ENCODE measurements at places on chromosomes 2 and 18.

GRCh38 chr2:57947398-57947797, 99.2 kb upstream of the VRK2 start:
- no peak for DNase-seq

GRCh38 chr2:238929242-238930081, 81.6 kb downstream of the TWIST2 start:
- DNase-seq = peak; percentile 48

DNA sequence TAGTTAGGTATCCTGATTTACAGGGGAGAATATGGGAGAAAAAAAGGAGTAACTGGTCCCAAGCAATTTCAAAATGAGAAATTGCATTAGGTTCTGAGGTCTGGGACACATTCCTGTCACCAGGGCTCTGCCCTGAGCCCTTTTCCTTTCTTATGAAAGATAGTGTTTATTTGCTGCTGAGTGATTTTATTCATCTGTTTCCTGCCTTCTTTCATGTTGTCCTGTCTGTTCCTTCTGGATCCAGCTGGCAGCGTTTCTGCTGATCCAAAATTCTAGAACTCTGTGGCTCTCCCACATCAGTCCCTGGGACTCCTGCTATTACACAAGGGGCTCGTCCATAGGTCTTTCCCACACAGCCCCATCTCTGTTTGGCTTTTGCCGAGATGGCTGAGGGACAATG, 519.1 kb upstream of the SALL3 start:
- no peak for DNase-seq

- DNase-seq = no peak
These were observed 5.1 kb upstream of the KCMF1 start for GRCh38 chr2:84965827-84966226.

DNA sequence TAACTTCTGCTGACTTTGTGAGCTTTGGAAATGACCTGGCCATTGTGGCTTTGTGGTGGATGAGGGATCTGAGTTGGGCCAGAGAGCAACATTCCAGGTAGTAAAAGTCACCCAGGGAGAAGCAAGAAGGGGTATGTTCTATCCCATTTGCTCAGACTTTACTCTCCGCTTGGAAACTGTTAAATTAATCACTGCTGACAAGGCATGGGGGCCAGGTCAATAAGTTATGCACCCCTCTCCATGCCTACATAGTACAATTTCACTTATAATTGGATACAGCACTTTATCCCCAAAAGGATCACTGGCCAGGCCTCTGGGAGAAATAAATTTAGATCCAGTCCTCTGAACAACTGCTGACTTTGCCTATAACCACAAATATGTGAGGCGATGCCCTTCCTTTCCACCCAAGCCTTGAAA, 92.1 kb downstream of the RPRM start:
- no peak for DNase-seq

GRCh38 chr2:37378411-37378810, 34.0 kb downstream of the QPCT start:
- DNase-seq = no peak

DNA sequence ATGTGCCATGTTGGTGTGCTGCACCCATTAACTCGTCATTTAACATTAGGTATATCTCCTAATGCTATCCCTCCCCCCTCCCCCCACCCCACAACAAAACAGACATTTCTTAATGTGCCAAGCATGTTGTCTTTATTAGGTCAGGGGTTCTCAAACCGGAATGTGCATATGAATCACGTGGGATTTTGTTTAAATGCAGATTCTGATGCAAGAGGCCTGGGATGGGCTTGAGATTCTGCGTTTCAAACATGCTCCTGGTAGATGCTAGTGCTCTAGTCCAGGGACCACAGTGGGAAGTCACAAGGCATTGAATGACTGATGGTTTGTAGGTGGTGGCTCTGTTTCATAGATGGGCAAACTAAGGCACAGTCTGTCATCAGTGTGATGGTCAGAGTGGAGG, 184.7 kb downstream of the SMAD7 start:
- DNase-seq = no peak

GRCh38 chr2:54081574-54081973, 33.8 kb upstream of the ACYP2 start:
- no peak for DNase-seq

GRCh38 chr18:47680488-47680887, 250.0 kb downstream of the SMAD2 start:
- DNase-seq = no peak

DNA sequence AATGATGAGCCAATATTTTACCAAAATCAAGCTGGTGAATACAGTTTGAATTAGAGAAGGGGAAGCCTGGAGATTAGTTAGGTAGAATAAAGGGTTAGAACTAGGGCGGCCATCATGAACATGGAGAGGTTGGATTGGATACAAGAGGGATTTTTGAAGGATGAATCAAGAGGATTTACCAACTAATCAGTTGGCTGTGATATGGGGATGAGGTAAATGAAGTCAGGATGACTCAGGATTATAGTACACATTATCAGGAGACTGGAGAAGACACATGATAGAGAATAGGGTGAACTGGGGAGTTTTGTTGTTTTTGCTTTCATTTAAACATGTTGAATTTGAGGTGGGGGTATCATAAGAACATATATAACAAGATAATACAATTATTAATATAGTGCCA, 73.8 kb upstream of the PROKR1 start:
- DNase-seq = no peak

GRCh38 chr2:220336771-220337170, 709.3 kb downstream of the SLC4A3 start:
- no peak for DNase-seq

GRCh38 chr2:152582081-152582480, 135.2 kb downstream of the PRPF40A start:
- DNase-seq = no peak

- DNase-seq = no peak
These were observed 401.9 kb downstream of the LNPK start for GRCh38 chr2:175599966-175600831.

GRCh38 chr2:201642086-201642578, 1.2 kb downstream of the TMEM237 start:
- DNase-seq = no peak

GRCh38 chr2:238873381-238873801, 25.5 kb downstream of the TWIST2 start:
- DNase-seq = no peak

- DNase-seq = no peak
These were observed 59.8 kb upstream of the SLC8A1 start for GRCh38 chr2:40511661-40512213.

GRCh38 chr18:58097121-58097906, 53.3 kb downstream of the NEDD4L start:
- DNase-seq = no peak

DNA sequence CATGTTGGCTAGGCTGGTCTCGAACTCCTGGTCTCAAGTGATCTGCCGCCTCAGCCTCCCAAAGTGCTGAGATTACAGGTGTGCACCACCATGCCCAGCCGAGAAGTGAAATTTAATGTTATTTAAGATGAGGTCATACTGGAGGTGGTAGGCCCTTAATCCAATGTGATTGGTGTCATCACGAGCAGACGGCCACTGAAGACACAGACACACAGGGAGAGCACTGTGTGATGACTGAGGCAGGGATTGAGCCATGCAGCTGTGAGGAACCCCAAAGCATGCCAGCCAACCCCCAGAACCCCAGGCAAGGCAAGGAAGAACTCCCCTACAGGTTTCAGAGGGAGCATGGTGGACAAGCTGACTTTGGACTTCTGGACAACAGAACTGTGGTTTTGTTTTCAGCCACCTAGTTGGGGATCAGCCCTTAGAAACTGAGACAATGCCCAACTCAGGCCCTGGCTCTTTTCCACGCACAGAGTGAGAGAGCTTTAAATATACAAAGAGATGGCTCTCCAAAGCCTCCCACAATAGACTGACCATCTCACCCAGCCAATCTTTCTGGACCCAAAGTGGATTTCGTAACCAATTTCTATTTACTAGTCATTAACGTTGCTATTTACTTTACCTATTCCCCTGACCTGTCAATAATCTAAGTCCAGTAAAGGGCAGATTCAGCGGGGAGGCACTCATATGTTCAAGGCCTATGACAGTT, 34.2 kb downstream of the TBC1D8 start:
- DNase-seq = no peak

DNA sequence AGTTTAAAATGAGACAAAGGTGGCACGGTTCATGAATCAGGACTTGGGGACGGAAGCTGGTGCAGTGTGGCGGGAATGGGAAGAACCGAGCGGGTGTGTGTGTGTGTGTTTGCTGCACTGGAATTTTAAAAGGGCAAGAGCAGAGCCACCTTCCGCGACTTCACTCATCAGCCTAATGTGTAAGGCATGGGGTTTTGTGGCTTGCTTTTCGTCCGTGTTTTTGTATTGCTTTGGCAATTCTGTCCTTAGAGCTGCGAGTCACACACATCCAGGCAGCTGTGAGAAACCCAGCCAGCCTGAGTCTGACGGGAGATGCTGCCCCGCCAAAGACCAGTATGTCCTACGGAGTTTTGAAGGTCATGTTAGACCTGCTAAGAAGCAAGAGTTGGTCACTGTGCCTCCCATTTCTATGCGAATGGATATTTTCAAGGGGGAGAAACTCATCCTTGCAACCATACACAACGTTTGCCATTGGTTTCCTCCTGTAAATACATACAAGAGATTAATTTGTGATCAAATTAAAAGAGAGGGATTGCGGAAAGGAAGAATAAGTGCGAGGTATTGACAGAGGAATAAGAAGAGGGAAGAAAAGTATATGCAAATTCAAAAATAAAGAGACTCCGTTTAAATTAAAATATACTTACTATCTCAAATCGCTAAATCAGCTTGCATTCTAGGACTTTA, 665 bp upstream of the CACNB4 start:
- no peak for DNase-seq

GRCh38 chr2:209413311-209414014, 10.4 kb upstream of the MAP2 start:
- DNase-seq = no peak

- no peak for DNase-seq
These were observed 170.4 kb downstream of the C1D start for GRCh38 chr2:67892339-67892846.

GRCh38 chr2:227404585-227405271, 17.0 kb upstream of the SCYGR1 start:
- DNase-seq = no peak

DNA sequence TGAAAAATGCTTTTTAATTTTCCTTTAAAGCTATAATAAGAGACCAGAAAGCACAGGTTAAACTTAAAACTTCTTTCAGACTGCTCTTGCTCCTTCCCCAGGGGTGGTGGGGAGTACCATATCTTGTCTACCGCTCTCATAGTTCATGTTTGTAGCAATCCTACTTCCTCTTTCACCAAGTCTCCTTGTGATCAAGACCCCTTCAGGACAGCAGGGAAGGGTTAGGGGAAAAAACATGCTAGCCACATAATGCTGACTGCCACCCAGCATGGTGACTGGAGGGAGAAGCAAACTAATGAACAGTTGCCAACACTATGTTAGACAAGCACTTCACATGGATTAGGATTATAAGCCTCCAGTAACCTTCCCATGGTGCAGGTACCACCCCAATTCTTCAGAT, 8.6 kb downstream of the MYO5B start:
- DNase-seq = no peak

- DNase-seq = no peak
These were observed 80.4 kb downstream of the SH3RF3 start for GRCh38 chr2:109209412-109209811.

- DNase-seq = no peak
These were observed 18.0 kb downstream of the SPEG start for GRCh38 chr2:219452361-219453317.

DNA sequence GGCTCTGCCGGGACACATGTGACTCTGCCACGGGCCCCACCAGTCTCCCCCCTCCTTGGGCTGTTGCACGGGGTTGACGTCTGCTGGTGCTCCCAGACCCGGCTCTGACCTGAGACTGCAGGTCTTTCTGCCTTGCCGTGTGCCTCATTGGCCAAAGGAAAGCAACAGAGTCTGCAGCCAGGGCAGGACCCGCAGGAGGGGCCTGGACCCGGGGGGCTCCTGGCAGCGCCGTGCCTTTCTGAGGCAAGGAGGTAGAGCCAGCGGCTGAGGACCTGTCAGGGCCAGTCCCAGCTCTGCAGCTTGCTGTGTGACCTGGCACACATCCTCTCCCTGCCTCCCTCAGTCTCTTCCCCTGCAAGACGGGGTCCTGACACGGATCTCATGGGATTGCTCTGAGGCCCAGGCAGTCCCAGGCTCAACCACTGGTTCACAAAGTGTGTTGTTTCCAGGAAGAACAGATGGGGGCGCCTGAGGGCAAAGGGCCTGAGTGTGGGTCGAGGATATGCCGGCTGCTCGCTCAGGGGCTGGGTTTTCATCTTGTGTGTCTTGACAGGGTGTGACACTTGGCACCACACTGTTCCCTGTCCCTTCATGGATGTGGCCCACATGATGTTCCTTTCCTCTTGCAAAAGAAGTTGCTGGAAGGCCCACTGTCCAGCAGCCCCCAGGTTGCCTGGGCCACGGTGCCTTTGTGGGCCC, 9.0 kb downstream of the CAPN10 start:
- DNase-seq = no peak

DNA sequence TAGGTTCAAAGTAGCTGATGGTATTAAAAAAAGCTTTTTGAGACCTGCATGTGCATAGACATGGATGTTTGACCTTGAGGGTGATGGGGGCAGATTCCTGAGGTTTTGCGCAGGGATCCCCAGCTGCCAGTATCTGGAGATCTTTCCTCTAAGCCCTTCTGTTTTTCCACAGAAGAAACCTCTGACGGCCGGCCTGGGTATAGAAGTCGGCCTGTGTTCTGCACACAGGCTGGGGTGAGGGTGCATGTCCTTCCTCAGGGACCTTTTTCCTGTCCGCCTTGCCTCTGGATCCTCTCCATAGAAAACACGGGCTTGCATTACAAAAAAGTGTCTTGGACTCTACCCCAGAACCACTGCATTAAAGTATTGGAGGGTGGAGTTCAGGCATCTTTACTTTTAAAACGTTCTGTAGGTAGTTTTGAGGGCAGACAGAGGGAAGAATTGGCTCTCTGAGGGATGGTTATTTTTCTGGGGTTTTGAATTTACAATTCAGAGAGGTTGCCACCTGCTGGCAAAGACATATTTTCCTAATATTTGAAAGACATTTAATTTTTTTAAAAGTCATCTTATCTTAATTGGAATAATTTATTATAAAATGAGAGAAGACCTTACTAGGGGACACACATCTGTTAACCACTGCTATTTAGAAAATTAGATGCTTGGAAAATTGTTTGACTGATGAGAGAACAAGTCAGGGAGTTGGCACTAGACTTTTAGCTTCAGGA, 350.6 kb downstream of the DCDC2C start:
- no peak for DNase-seq

GRCh38 chr2:189516546-189516945, 64.0 kb downstream of the SLC40A1 start:
- DNase-seq = no peak
